ENCODE measurements at places on chromosomes 16 and 17.

GRCh38 chr16:27481282-27481934 is 68.3 kb downstream of the GTF3C1 start:
- DNase-seq = no peak

DNA sequence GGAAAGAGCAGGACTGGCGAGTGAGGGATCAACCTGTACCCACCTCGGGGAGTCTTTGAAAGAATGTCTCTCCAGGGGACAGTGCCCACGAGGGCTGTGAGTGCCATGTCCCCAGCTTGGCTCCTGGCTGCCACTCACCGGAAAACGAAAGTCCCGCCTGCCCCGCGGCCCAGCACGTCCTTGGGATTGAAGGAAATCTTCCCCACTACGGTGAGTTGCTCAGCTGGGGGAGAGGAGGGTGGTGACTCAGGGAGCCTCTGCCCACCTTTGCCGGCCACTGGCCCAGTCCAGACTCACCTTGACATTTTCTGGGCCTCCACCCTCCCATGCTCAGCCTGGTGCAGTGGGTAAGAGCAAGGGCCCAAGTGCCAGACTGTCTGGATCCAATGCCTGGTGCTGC is 17.1 kb downstream of the PLK1 start:
- no peak for DNase-seq

GRCh38 chr16:70570967-70571570 is 47.5 kb downstream of the SF3B3 start:
- no peak for DNase-seq

- DNase-seq = peak; percentile 98
Measured at GRCh38 chr16:15899538-15900100, 11.2 kb upstream of the CEP20 start.

- no peak for DNase-seq
Measured at GRCh38 chr16:68074850-68075555, 10.2 kb upstream of the NFATC3 start.

DNA sequence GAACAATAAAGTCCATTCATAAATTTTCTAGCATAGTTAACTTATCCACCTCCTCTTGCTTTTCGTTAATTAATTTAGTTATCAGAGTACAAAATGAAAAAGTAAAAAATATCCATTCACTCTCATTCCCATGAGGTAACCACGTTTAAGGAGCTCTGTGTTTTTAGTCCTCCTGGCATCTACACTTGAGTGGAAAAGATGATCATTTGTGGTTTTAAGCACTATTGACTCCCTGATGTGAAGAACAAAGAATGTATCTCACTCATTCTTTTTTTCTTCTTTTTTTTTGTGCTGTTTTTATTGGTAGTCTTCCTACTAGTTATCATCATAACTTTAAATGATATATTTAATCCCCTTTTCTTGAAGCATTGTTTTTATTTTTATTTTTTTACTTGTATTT is 26.1 kb downstream of the QPRT start:
- DNase-seq = peak; percentile 84

- DNase-seq = no peak
Measured at GRCh38 chr16:81713295-81713772, 65.8 kb upstream of the PLCG2 start.

GRCh38 chr17:63150490-63150889 is 184.5 kb downstream of the TANC2 start:
- no peak for DNase-seq

DNA sequence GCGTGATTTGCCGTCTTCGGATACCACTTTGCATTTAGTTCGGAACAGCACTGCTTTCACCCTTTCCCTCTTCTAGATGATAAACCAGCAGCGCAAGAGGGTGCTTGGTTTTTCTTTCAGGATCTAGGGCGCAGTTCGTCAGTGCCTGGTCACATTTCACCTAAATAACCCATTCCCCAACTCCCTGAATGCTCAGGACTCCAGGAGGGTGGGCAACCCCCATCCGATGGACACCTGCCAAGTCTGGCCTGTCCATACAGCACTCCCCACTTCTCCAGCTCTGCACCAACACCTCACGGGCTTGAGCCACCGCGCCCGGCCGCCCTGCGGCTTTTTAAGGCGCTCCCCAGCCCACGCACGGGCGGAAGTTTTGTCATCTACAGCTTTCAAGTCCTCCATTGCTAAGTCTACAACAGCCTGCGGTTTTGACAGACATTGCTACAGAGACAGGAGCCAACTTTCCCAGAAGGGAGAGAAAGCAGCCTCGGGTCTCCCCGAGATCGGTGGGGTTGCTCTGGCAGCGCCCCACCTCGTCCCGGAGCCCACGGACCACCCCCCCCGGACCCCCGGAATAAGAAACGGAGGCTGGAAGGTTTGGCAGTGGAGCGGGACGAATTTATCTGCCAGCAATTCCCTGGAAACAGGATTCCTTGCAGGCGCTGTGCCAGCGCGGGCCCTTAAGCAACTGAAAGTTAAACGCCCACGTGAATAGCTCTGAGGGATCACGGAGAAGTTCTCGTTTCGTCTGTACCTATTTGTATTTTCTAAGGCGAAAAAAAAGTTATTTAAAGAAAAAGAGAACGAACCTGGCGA is 38.6 kb upstream of the SLFN13 start:
- DNase-seq = peak; percentile 67

- DNase-seq = no peak
Measured at GRCh38 chr16:50395763-50396710, 27.2 kb upstream of the BRD7 start.

GRCh38 chr16:89691986-89692569 is 5.6 kb downstream of the CDK10 start:
- DNase-seq = no peak

DNA sequence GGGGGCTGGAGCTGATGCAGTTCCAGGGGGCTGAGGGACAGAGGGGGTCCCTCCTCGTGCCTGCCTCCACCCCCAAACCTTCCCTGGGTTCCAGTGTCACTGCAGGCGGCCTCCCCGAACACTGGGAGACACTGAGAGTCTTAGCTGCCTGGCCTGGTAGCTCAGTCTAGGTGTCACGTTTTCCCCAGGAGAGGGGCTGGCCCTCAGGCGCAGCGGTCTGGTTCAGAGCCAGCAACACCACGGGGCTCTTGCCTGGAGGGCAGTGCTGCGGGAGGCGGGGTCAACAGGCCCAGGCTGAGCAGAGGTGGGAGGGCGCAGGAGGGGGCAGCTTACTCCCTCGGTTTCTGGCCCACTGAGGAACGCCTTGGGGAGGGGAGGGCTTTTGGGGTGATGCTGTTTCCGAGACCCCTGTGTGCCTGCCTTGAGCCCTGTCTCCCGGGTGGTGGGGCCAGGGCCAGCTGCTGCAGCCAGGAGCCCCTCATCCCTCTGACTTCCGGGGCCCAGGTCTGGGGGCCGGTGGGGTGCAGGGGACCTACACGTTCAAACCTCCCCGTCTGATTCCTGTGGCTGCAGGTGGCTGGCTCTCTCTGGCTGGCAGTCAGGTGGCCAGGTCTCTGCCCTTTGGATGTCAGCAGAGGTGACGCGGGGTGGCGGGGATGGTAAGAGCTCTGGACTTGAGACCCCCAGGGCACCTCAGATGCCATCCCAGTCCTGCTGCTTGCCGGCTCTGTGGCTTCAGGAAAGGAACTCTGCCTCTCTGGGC is 89.3 kb upstream of the GSE1 start:
- no peak for DNase-seq

DNA sequence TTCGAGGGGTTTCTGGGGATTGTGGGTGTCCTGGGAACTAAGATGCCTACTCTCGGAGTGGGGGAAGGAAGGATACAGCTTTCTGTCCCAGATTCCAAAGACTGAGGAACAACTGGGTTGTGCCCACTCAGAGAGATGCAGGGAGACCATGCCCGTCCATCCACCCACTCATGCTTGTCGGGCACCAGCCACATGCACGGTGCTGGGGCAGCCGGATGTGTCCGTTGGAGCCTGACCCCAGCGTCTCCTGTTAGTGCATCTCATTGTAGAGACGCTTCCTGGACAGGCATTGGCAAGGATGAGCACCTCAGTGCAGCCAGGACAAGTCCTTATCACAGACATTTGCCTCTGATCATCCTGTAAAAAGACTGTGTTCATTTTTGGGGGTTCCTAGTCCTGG is 58.1 kb downstream of the METRNL start:
- no peak for DNase-seq

GRCh38 chr16:79473456-79473855 is 127.1 kb downstream of the MAF start:
- no peak for DNase-seq

DNA sequence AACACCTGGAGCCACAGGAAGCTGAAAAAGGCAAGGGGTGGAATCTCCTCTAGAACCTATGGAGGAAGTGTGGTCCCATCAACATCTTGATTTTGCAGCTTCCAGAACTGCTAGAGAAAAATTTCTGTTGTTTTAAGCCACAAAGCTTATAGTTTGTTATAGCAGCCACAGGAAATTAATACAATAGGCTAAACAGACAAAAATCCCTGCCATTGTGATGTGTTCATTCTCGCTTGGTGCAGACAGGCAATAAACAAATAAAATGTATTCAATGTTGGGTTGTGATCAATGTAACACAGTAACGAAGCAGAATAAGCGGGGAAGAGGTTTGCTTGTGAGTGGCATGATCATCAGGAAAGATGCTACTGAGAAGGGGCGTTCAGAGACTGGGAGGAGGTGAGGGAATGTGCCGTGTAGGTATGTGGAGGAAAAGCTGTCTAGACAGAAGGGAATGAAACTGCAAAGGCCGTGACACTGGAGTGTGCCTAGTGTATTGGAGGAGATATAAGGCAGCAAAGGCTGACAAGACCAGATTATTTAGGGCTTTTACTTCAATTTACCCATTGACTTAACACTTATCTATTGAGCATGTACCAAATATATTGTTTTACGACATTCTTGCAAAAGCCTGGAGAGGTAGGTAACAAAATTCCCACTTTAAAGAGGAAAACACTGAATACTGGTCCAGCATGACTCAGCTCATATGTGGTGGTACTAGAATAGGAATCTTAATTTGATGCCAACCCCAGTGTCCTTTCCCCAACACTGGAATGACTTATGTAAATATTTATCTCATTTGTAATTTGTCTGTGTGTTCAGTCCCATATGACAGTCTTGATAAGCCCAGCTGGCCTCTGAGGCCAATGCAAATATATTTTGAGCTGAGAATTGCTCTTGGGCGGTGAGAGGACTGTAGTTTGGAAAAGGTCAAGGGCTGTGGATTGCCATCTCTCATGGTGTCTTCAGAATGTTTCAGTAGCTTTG is 375.9 kb downstream of the CDH13 start:
- DNase-seq = no peak

DNA sequence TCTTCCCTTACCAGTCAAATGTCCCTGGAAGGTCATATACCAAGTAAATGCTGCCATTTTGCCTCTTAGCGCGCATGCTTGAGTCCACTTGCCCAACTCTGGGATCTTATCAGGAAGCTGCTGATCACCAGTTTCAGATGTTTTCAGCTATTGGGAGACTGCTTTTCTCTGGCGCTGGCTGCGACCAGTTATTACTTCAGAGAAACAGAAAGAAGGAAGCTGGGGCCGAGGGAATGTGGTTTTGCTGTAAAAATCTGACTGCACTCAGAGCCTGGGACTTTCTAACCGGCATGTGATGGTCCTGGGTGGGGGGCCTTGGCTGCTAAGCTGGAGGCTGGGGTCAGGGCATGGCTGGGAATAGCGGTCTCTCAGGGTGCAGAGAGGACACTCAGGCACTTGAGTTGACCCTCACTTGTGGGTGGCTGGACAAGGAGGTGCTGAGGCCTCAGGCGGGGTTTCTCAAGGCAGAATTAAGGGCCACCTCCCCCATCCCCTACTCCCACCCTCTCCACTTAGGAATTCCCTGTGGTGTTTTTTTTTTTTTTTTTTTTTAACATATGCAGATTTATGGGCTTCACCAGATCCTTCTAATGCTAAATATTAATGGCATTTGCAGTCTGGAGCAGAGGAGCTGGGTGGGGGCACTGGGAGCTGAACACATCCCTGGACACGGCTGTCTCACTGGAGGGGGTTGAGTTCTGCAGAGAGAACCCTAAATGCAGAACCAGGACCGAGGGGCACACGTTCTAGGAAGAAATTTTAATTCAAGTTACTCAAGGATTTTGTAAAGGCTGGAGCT is 145.8 kb downstream of the CYLD start:
- DNase-seq = no peak

DNA sequence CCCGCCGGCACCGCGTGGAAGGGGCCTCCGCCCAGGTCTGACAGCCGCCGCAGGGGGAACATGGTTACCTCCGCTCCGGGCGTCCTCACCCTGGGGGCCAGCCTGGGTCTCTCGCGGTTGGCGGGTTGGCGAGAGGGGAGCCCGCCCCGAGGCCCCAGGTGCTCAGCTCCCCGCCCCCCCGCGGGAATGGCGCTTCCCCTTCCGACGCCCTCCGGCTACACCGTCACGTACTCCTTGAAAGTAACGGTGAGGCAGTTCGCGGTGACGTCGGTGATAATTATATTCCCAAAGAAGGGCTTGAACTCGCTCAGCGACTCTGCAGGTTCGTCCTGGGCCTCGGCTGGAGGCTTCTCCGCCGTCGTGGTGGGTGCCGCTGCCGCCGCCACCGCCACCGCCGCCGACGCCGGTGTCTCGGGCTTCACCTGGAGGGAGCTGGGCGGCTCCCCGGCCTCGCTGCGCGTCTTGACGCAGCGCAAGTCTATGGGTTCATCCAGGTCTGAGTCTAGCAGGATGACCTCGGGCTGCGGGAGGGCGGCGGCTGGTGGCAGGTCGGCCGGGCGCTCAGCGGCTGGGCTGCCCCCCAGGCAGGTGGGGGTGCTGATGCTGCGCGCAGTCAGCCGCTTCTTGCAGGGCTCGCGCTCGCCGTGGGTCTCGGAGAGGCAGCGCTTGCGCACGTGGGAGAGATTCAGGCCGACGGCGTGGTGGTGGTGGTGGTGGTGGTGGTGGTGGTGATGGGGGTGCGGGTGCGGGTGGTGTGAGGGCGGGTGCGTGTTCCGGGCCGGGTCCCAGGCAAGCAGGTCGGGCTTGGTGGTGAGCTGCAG is 5.3 kb downstream of the CBX4 start:
- no peak for DNase-seq

DNA sequence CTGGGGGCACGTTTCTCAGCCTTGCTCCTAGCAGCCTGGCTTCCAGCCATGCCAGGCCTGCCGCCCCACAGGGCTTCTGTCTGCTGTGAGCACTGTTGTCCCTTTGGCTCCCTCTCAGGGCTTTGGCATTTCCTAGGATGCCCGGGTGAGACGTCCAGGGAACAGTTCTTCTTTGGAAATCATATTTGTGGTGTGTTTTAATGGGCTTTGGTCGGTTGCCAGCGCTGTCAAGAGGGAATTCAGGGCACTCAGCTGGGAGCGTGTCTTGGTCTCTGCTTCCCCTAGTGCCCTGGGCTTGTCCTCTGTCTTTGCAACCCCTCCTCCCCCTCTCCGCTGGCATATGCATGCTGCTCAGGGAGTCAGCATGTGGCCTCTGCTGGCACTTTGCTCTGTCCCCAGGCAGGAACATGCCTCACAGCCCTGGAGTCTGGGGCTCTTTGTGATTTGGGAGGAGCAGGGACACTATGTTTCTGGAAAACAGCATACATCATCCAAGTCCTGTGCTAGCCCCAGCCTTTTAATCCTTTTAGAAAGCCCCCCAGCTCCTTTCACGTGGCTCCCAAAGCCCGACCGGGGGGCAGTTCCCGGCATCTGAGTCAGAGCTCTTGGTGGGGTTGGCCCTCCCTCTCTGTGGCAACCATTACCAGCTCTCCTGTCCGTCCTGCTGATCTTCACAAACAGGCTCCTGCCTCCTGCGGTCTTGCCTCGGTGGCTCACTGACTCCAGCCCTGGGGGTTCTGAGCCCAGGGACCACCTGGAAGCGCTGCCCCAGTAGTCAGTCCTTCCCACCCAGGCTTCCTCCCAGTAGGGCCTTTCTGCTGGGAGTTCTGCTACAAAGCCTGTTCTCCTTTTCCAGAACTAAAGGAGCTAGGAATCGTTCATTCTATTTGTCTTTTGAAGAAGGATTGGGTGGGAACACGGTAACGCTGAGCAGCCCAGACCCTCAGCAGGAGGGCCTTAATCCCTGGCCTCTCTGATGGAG is 26.7 kb downstream of the SAP30BP start:
- DNase-seq = peak; percentile 82

All from renal cortical epithelial cell (primary cell).